ENCODE measurements at places on chromosomes 5 and 9.

GRCh38 chr5:80346055-80346454 lies 26.3 kb downstream of the SPZ1 start:
- no peak for DNase-seq

DNA sequence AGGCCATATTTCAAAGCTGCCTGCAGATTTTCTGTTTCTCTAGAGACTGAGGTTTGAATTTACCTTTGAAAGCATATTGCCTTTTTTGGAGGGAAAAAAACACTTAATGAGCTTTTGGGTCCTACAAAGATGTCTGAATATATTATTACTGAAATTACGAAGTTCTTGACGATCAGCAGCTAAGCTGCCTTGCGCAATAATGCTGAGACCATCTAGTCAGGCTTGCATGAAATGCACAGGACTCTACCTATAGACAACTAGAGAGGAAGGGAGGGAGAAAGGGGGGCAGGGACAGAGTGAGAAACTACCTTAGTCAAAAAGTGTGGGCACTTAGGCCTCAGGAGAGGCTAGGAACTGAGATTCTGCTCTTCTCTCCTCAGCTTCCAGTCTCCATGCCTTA lies 175.9 kb upstream of the KIF2A start:
- no peak for DNase-seq

- DNase-seq = no peak
Observed at GRCh38 chr9:124295159-124295794, 37.5 kb downstream of the NEK6 start.

- DNase-seq = no peak
Observed at GRCh38 chr5:39249564-39250274, 30.4 kb upstream of the FYB1 start.

- no peak for DNase-seq
Observed at GRCh38 chr5:82142217-82142841, 135.8 kb downstream of the RPS23 start.

GRCh38 chr5:395156-395920 lies 47.6 kb upstream of the EXOC3 start:
- DNase-seq = no peak

DNA sequence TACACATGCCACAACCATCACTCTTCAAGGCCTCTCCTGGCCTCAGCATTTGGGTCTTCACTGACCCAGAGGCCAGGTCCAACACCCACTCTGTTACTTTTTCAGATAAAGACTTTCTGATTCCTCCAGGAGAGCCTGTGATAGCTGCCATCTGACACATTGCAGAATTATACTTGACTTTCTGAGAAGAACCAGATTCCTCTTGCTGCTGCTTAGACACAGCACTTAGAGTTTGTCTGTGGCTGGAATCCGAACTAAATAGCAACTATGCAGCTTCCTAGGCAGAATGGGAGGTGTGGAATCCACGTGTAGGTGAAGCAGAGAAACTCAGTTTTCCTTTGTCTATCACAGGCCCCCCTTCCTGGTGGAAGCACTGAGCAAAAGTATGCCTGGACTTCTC lies 344.7 kb upstream of the SLC30A5 start:
- no peak for DNase-seq

DNA sequence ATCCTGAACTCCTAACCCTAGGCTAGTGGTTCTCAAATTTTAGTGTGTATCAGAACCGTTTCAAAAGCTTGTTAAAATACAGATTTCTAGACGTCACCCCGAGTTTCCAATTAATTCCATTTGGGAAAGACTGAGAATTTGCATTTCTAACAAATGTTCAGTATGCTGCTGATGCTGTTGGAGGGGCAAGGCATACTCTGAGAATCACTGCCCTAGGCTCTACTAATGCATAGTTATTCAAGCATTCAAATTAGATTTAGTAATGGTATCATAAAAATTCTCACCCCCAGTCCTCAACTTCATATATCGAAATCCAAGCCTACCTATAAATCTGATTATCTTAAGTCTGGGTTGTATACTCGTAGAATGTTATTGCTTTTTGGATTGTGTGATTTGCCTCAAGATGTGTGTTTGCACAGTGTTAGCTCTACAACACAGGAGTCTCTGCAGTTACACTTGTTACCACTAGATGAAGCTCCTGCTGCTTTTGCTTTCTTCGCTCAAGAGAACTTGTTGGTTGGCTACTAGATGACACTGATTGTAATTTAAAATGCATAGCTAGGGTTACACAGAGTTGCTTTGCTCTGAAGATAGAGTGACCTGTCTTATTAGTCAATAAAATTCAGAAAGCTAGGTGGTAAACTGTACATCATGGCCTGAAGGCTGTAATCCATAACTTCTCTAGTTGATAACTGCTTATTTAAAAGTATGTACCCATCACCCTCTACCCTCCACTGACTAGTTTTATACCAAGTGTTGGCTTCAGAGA lies 7.5 kb upstream of the ERAP2 start:
- DNase-seq = no peak

DNA sequence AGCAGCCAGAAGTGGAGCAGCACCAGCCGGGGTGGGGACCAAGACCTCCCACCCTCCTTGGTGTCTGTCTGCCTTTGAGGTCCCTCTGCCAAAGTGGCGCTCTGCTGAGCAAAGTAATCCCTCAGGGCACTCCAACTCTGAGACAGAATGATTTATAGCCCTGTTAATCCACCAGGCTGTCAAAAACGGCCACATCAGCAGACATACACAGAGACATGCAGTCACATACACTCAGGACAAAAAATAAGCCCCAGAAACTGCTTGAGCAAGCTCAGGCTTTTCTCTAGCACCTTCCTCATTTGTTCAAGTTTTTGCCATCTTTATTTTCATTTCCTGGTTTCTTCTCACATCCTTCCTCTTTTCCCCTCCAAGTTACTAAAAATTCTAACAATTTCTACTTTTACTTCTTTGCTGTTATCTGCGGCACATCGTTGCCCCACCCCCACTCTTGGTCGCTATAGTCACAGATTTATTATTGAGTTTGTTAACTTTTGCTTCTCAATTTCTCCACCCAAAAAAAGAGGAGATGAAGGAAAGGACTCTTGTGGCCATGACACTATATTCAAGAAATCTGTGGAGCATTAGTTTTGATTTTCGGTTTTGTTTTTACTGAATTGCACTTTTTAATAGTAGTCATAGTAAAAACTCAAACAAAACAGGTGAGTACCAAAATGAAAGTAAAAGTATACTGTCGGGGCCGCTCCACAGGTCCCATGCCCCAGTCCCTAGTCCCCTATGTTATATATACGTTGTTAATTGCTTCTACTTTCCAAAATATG lies 17.4 kb upstream of the ADRB2 start:
- DNase-seq = no peak

GRCh38 chr5:135313946-135314345 lies 85.1 kb downstream of the MACROH2A1 start:
- DNase-seq = no peak

DNA sequence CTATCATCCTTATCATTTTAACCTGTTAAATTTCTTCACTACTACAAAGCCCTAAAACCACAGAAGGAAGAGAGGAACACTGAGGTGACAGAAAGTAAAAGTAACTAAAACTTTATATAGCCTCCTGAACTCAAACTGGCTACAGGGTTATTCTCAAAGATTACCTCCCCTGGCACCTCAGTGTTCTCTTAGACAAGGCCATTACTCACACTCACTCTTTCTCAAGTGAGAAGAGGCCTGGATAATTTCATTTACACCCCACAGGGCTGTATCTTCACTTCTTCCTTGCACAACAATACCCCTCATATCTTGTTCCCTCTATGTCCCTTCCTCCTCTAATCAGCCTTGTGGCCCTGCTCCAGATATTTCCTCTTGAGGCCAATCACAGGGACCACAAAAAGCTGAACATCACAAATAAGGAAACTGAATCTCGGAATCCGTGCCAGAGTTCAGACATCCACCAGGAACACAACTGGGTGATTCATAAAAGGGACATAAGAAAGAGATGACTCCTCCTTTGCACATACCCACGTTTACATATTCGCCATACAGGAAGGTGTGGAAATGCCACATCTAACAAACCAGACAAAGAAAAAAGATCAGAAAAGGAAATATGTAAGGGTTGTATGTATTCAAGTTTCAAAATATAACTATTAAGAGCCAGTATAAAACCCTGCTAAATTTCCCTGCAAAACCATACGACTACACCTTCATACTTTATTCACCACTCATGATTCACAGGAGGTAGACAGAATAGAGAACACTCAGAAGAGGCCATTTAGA lies 1.7 kb upstream of the KLHL3 start:
- DNase-seq = no peak

DNA sequence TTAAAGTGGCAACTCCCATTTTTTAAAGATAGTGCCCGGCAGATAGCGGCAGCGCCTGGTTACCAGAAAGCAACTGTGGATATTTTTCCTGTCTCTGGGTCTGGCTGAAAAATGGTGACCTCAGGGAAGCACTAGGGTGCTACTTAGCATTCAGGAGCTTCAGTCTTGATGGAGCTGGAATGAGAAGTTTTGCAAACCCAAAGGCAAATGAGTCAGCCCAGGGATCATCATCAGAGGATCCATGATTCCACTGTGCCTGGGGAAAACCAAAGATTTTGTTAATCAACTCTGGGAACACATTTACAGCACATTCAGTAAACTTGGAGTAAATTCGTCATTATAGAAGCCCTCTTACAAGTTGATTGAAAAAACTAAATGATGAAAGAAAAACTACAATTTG lies 26.7 kb downstream of the F2R start:
- no peak for DNase-seq

DNA sequence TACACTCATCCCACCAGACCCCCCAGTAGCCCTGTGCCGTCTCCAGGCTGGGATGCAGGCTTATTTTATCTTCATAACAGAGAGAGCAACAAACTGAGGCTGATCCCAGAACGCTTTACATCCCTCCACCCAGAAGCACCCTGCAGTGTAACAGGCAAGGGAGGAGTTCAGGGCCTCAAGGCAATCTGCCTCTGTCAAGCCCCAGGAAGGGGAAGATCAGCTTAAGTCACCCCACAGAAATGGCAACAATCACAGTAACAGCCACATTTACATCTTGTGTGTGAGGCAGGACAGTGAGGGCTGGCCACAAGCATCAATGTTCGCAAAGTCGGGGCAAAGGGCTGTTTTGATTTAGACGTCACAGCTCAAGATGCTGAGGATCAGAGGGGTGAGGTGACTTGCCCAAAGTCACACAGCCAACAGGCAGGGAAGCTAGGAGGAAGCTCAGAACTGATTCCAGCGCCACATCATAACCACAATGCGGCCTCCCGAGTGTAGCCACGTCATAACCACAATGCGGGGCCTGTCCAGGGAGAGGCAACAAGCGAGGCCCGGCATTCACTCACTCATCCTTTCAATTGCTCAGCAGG lies 14.4 kb downstream of the STK10 start:
- DNase-seq = peak; percentile 23

- DNase-seq = no peak
Observed at GRCh38 chr9:124047251-124047672, 35.7 kb downstream of the LHX2 start.

DNA sequence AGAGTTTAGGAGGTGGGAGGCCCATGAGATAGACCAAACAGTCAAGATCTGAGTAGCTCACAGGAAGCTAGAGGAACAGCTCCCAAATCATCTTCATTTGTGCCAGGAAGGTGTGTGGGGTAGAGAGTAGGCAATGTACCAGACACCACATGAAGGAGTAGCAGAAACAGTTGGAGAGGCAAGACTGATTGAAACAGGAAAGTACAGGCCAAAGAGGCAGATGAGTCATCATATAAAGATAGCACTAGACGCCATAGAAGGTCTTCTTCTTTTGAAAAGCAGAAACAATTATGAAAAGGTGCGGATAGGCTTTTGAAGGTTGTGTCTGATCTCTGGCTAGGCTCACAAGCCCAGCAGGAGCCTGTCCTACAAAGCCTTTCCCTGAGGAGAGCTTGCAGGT lies 62.7 kb upstream of the PALM2AKAP2 start:
- no peak for DNase-seq

DNA sequence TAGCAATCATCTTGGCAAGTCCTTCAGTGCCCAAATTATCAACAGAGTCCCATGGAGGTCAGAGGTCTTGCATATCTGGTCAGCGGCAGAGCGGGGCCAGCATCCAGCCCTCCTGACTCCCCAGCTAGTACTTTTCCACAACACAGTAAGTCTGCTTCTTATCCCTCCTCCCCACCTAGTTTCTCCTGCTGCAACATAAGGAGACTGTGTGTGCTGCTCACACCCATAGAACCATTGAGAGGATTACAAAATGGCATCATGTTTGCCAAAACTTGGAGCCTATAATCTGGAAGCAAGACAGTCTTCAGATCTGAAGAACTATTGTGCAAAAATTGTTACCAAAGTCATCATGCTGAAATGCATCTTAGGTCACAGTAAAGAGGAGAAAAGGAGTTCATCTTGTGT lies 125.8 kb upstream of the ZNF366 start:
- DNase-seq = no peak

DNA sequence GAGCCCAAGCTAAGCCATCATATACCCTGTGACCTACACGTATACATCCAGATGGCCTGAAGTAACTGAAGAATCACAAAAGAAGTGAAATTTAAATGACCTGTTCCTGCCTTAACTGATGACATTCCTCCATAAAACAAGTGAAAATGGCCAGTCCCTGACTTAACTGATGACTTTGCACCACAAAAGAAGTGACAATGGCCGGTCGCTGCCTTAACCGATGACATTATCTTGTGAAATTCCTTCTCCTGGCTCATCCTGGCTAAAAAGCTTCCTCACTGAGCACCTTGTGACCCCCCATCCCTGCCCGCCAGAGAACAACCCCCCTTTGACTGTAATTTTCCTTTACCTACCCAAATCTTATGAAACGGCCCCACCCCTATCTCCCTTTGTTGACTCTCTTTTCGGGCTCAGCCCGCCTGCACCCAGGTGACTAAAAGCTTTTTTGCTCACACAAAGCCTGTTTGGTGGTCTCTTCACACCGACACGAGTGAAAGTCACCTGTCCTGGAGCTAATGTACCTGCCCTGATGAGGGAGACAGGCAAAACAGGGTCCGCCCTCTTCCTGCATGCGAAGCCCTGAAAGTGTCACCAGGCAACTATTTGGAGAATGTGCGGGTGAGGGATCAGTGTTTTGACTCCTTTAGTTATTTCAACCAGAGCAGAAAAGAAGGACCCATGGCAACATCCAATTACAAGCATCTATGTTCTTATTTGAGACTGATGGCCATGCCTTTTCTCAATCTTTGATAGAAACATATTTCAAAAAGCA lies 266.1 kb downstream of the SMARCA2 start:
- DNase-seq = no peak

GRCh38 chr5:45639040-45639439 lies 57.1 kb downstream of the HCN1 start:
- no peak for DNase-seq

DNA sequence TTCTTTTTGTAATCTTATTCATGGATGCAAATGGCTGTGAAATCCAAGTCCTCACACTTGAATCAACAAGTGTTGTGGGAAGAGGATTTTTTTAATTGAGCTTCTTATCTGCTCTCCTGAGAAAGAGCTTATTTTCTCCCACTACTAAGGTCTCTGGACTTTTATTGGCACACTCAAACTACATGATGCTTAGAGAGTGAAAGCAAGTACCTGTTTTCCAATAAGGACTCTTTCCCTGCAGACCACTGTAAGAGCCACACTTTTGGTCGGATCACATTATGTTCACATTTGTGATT lies 546.4 kb upstream of the ARRDC3 start:
- no peak for DNase-seq

- no peak for DNase-seq
Observed at GRCh38 chr5:14343376-14343775, 200.2 kb downstream of the TRIO start.
